ENCODE measurements at places on chromosomes 16 and 17. TPM values are rescaled to one million over a fixed set of nuclear protein-coding genes. Genes with fewer than 3 reads are reported as not detected.

Gene CDYL2
- polyA plus RNA-seq, result 1.7 TPM

- no peak for DNase-seq
Measured at GRCh38 chr17:16282522-16282921, 65.5 kb downstream of the PIGL start.

Gene KRT20
- 370 TPM for polyA plus RNA-seq

Gene CSH1
- not detected for polyA plus RNA-seq

Gene KRTAP4-5
- polyA plus RNA-seq, result not detected

DNA sequence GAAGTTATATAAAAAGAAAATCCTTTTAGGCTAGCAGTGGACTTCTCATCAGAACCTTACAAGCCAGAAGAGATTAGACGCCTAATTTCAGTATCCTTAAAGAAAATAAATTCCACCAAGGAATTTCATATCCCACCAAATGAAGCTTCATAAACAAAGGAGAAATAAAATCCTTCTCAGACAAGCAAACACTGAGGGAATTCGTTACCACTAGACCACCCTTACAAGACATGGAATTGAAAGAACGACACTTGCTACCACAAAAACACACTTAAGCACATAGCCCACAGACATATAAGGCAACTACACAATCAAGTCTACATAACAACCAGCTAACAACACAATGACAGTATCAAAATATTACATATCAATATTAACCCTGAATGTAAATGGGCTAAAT, 299.2 kb downstream of the TOX3 start:
- no peak for DNase-seq

DNA sequence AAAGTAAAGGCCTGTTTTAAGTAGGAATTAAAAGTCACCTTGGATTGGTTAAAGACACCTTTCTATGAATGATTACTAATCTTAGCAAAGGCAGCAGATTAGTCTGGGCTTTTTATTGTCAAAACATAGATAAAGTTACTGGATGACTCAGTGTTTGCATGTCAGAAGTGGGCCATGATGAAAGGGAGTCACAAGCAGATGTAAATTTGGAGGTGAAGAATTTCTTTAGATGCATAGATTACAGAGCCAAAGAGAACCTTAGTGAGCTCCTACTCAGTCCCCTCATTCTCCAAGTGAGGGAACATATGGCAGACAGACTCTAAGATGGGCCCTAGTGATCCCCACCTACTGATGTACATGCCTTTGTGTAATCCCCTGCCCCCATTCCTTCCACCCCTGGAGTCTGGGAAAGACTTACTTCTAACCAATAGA, 124.5 kb downstream of the HS3ST3A1 start:
- no peak for DNase-seq

GRCh38 chr17:32609085-32609484, 122.3 kb downstream of the CDK5R1 start:
- DNase-seq, result peak; percentile 87

DNA sequence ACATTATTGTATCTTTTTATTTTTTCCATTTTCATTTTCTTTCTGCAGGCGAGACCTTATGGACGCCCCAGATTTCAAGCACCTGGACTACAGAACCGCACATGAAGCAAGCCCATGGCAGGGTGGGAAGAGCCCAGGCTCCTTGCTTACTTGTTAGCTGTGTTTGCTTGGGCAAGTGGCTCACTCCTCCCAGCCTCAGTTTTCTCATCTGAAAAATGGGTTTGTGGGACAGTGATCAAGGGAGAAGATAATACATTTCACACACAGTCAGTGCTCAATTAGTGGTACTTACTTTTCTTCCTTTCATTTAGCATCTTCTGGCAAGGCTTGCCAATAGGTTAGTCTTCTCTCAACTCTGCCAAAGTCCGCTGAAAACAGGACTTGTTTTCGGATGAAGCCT, 117.5 kb downstream of the IRX3 start:
- DNase-seq, result no peak

GRCh38 chr16:20064931-20065330, 8.8 kb downstream of the GPR139 start:
- DNase-seq, result no peak

GRCh38 chr16:15996432-15997109, 47.2 kb downstream of the ABCC1 start:
- peak; percentile 32 for DNase-seq

DNA sequence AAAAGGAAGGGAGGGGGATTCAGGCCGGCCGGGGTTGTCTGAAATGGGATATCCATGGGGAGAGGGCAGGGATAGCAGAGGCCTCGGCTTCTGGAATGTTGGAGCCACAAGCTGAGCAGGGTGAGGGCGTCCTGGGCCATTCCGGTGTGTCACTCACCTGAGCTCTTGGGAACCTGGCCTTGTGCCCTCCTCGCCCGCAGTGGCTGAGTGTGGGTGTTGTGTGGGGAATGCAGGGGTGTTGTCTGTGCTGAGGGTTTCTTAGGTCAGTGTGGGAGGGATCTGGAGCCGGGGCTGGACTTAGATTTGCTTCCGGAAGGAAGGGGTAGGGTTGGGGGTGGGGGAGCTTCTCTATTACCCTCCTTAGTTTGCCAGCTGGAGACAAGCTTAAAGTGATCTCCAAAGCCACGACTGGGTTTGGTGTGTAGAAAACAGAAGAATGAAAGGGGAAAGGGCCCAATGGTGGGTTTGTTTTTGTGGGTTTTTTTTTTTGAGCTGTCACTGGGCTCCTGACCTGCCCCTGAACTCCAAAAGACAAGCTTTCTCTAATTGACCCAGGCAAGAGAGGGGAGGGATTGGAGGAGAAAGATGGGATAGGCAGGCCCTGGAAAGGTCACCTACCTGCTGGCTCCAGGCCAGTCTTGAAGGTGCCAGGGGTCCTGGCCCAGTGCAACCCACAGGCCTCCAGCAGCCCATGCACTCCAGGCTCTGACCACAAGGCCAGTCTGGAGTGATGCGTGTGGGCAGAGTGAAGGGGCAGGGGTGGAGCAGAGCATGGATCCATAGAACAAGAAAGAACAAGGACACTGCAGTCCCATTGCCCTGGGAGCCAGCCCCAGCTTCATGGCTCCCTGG, at the start of gene SULT1A2:
SULT1A2 (minus strand) TSS at position 211 of the 852 bp plus-strand sequence. CDS start 1,120 bp downstream, outside the sequence.
- peak; percentile 79 for DNase-seq

Gene KRTAP2-1
- polyA plus RNA-seq, result not detected

GRCh38 chr16:53159781-53160436, 105.1 kb downstream of the CHD9 start:
- no peak for DNase-seq

Gene BMERB1
- polyA plus RNA-seq, result 19.0 TPM

DNA sequence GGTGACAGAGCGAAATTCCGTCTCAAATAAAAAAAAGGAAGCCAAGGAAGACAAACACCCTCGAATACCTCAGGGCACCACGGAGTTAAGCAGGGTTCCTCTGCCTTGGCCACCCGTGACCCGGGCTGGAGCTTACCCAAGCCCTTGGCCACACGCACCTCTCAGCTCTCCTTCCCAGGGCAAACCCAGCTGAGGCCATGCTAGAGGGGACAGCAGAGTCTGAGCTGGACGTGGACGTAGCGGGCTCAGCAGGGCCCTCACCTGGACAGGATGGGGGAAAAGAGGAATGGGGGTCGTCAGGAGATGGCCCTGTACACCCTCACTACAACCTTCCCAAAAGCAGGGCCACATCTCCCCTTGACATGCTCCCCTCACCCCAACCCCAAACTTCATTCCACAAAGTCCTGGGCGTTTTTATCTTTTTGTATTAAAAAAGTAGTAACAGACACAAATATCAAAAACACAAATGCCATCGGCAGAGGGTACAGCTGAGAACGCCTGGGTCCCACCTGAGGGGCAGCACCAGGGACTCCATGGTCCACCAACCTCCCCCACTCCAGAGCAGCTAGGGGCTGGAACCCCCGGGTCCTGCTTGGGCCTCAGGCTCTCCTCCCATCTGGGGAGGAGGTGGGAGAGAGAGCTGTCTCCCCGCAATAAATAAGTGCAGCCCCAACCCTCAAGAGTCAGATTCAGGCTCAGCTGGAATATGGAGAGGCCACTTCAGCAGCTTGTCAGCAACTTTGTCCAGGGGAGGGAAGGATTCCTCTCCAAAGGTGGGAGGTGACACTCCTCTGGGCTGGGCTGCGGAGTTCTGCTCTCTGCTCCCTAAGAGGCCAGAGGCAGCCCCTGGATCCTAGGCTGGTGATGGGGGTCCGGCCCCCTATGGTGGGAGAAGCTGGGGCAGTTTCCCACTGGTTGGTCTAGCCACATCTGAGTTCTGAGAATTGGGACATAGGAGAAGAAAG, 11.9 kb downstream of the PER1 start:
- no peak for DNase-seq

Gene TP53TG3
- not detected for polyA plus RNA-seq

DNA sequence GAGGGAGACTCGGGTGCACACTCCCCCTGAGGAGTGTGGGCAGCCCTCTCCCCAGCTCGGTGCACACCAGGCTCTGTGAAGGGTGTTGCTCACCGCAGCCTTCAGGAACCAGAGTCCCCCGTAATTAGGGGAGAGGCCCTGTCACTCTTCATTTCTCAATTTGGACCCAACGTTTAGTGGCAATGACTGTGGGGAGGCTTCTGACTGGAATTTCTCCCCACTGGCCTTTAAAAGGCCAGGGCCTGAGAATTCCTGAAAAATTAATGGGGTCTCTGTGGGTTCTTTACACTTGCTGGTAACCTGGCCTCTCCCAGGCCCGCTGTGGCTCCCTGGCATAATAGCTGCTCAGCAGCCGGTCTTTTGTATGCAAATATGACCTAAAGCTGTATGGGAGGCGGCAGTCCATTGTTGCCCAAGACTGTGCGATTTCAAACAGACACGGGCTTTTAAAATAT, 209.7 kb downstream of the MSI2 start:
- DNase-seq, result no peak

DNA sequence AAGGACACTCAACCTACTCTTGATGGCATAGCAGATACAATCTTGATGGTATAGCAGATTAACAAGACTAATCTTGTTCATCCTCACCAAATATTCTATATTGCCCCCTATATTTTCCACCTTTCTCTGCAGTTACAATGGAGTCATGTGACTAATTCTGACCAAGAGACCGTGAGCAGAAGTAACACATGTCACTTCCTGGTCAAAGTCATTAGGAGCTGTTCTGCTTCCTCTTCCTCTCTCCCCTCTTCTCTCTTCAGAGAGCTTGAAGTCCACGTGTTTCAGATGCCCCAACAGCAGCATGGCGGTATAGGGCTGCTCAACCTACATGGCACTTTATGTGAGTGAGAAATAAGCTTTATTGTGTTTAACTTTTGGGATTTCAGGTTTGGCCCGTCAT, 55.3 kb upstream of the ERCC4 start:
- no peak for DNase-seq

DNA sequence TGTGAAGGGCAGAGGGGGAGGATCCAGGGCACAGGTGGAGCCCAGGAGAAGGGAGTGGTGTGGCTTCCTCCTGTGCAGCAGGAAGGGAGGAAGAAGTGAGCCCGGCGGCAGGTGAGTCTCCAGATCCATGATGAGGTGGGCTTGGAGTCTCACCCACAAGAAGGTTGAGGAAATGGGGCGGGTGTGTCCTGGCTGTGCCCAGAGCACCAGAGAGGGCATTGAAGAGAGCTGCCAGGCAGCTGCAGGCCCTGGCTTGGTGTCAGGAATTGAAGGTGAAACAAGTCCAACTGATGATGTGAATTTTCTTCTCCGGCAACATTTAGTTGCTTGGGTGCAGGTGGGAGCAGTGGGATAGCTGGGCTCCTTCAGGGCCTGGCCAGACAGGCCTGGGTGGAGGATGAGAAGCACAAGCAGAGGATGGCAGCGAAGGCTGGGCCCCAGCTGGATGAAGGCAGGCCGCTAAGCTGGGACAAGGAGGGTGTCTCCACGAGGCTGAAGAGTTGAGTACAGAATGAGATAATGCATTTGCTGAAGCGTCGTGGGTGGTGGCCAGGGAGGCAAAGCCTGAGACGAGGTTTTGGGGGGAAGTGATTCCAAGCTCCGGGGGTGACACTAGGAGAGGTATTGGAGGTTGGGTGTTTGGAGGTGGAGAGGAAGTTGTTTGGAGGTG, 18.3 kb downstream of the NT5M start:
- DNase-seq, result peak; percentile 11

DNA sequence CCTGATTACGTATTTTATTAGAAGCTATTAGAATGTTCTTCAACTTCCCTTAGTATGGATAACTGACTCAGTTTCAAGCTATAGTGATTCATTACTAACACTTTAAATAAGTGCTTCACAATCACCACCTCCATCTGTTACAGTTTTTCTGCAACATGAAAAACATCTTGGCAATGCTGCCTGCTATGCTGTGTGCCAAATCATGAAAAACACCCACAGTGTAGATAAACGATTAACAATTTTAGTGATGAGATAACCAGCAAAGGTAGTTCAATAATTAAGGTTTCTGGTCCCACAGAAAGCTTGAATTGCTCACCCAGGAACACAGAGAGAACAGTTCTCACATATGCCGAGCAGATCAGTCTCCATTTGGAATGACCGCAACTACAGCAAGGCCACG, 51.4 kb upstream of the SLC25A19 start:
- no peak for DNase-seq

- DNase-seq, result no peak
Measured at GRCh38 chr16:61890386-61890785, 145.9 kb downstream of the CDH8 start.

DNA sequence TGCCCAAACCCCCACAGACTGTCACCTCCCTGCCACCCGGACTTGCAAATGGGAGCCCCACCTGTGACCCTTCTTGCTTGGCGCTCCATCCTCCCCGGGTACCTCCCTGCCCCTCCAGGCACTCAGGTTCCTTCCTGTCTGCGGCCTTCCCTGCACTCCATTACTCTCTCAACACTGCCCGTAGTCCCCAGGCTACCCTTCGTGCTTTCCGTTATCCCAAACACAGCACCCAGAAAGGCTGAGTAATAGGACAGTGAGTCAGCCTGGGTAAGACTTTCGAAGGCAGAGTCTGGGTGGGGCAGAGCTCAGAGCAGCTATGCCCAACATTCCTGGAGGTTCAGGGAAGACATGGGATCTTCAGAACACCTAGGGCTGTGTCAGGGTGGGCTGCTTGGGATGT, 16.6 kb upstream of the C16orf74 start:
- DNase-seq, result no peak

DNA sequence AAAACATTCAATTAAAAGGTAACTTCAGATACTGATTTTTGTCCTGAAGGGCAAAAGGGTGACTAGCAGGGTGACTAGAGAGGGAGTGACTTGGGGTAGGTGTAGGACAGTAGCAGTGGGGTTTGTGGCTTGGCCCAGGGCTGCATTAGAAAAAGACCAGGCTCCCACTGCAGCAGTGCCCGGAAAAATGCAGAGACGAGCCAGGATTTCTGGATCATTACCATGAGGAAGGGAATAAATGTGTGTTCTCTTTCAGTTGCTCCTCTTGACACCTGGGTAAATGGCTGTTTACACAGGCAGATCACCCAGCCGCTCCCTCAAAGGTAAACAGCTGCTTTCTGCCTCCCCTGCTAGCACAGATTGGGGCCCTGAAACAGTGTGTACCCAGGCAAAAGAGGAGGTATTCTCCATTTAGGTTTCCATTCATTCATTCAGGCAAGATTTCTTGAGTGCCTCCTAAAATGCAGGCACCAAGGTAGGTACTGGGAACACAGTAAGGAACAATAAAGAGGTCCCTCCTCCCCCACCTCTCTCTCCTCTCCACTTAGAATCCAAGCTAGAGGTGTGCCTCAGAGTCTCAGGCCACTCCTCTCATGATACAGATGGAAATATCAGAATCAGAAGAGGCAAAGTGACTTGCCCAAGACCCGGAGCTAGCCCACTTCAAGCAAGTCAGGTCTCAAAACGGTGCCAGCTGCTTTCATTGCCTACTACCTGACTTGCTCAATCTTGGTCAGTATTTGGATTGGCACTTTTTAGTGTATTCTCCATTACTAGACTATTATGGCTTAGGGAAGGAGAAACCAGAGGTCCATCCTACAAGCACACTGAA, 15.2 kb upstream of the TOX3 start:
- DNase-seq, result peak; percentile 74

Measured in stomach (tissue), 19 donors.